ENCODE measurements at places on chromosomes 11 and 22.

GRCh38 chr22:46678003-46678657, 57.9 kb downstream of the GRAMD4 start:
- peak; percentile 9 for DNase-seq

DNA sequence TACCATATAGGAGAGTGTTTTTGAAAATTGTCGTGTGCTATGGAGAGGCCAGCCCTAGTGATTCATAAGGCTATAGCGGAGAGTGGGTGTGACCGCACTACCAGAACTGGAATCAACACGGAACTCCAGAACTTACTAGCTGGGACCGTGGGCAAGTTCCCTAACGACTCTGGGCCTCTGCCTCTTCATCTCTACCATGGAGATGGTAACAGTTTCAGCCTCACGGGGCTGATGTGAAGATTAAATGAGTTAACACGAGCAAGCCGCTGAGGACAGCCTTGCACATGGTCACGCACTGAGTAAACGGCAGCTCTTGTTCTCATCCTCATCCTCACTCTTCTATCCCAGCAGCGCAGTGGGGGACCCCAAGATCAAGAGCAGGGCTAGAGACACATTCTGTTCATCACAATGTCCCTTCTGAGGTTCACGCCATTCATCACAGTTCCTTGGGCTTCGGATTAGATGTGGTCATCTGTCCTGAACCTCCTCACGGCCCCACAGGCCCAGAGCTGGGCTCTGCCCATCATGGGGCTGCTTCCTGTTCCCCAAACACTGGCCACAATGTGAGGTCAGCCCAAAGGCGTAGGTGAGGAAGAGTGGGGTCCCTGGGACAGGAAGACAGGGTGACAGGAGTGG, 47.2 kb upstream of the CD5 start:
- DNase-seq, result peak; percentile 73

- DNase-seq, result no peak
These were observed 52.5 kb upstream of the SYN3 start for GRCh38 chr22:33110562-33111163.

- DNase-seq, result no peak
These were observed 255.9 kb upstream of the POU2AF2 start for GRCh38 chr11:110989428-110990133.

DNA sequence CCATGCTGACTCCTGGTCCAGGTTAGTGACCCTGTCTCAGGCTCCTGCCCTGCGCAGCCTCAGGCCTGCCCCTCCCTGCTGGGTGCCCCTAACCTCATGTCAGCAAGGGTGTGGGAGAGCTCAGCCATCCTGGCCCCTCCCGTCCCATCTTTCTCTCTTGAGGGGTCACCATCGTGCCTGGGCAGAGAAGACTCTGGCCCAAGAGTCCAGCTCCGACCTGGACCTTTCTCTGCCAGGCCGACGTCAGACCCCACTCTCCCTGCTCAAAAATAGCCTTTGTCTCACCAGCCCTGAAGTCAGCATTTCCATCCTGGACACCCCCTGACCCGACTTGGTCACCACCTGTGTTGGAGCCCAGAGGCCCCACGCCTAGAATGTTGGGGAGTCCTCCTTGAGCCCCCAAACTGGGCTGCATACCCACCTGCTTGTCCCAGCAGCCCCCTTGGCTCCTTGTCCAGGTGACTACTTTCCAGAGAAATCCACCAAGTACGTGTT, 4.9 kb downstream of the SCGB1C1 start:
- DNase-seq, result no peak

GRCh38 chr11:101807531-101807930, 107.3 kb upstream of the CEP126 start:
- DNase-seq, result no peak

DNA sequence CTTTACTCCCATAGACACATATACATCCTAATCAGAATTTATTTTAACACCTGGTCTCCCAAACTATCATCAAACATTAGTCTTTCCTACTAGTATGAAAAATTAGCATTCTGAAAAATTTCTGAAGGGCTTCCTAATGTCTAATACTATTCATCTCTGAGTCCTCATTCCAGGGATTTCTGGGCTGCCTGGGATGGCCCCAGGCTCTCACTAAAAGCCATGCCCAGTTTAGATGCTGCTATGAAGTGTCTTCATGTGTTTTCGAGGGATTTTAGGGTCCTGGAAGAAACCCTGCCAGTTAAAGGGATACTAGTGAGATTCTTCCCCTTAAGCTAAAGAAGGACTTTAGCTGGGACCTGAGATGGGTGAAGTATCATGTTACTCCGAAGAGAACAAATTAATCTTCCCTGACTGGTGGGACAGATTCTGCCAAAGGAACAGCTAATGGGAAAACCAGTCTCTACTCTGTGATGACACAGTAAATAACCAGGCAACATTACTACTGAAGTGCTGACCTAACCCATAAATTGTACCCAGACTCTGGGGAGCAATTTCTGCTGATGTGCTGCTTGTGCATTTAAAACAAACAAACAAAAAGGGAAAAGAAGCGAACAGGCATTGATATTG, 342.6 kb downstream of the SOX6 start:
- DNase-seq, result no peak

DNA sequence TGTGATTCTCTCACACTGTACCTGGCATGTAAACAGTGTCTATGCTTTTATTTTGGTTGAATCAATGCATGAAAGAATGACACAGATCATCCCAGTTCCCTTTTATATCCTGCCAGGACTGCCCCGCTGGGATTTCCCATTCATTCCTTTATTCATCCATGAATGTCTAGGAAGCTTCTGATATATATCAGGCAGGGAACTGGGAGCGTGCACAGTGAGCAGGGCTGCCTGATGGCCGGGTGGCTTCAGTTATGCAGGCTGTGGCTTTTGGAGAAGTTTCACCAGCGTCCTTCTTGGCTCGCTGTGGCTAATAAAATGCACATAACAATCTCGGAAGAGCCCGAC, 789.0 kb downstream of the TBC1D22A start:
- DNase-seq, result no peak

DNA sequence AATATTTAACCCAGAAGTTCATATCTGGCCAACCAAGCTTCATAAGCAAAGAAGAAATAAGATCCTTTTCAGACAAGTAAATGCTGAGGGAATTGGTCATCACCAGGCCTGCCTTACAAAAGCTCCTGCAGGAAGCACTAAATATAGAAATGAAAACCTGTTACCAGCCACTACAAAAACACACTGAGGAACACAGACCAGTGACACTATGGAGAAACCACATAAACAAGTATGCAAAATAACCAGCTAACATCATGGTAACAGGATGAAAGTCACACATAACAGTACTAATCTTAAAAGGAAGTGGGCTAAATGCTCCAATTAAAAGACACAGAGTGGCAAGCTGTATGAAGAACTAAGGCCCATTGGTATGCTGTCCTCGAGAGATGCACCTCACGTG, 311.4 kb downstream of the DYNC2H1 start:
- no peak for DNase-seq

- no peak for DNase-seq
These were observed 17.7 kb downstream of the GP1BB start for GRCh38 chr22:19741053-19741452.

GRCh38 chr22:27499121-27499520, 302.4 kb downstream of the MN1 start:
- no peak for DNase-seq

DNA sequence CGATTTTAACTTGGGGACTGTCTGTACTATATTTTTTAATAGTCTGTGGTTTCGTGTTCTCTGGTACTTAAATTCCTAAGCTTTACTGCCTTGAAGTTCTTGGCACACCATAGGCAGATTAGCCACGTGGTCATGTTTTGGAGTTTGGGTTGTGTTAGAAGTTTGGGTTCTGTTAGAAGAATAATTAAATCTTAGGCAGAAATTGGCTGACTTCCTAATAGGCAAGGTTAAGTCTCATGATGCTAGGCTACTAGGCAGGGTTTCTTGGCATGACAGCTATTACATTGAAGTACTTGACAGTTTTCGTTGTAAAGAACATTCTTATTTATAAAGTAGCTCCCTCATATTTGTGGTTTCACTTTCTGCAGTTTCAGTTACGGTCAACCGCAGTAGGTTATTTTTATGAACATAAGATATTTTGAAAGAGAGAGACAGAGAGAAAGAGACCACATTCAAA, 30.0 kb upstream of the MMP7 start:
- no peak for DNase-seq

DNA sequence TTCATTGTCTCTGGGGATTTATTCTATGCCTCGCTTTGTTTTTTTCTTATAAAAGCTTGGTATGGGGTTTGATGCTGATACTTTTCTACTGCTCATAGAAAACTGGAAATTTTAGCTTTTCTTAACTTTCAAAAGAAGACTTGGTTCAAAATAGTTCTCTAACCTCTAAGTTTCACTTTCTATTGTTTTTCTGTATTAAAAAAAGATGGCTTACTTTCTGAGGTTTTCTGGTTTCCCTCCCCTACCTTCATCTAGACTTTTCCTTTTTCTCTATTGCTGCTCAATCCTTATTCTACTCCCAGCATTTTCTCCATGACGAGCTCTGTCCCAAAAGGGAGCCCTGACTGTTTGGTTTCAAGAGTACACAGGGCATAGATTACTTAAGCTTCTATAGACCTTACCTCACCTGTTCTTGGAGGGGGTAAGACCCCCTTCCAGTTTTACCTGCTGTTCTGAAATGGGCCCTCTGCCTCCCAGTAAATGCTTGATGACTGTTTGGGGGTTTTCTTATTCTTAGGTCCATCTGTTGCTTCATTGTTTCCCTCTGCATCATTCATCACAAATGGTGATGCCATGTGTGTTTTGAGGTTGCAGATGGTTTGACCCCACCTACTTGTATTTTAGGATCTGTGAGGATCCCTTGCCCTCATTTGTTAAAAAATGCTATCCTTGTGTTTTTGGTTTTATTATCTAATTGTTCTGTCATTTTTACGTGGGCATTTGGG, 29.5 kb downstream of the DNHD1 start:
- DNase-seq, result no peak

GRCh38 chr11:65528819-65529350, 4.0 kb downstream of the SCYL1 start:
- DNase-seq, result no peak

- DNase-seq, result no peak
These were observed 5.5 kb downstream of the ACRV1 start for GRCh38 chr11:125675196-125675595.

- no peak for DNase-seq
These were observed 26.4 kb downstream of the C11orf91 start for GRCh38 chr11:33674035-33674814.

DNA sequence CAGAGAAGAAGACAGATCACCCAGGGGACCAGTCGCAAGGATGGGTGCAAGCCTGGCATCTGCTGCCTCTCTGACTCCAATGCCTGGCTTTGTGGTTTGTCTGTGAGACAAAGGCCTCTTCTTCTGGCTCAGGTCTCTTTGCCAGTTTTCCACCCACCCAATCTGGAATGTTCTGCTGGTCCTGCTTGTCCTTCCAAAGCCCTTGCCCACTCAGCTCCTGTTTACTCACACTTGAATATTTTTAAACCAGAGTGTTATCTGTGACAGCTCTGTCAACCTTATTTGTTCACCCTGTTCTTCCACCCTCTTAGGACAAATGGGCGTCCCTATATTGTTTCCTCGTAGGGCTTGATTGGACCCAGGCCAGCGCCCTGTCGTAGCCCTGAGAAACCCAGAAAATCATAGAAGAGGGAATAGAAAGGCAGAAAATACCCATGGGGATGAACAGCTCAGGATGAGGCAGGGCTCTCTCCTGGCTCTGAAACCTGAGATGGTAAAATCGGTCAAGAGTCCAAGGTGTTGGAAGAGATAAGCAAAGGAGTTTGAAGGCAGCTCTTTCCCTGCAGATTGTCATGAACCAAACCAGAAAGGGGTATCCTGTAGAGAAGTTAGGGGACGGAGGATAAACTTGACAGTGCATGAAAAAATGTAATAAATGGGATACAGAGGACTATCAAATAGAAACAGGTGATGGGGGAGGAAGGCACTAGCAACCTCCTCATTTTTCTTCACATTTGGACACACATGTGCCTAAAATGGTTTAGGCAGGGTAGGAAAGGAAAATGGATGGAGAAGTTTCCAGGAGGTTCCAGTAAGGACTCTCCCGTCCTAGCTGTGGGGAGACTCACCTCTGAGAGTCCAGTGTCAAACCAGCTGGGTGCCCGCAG, 651 bp downstream of the CRYAB start:
- no peak for DNase-seq

DNA sequence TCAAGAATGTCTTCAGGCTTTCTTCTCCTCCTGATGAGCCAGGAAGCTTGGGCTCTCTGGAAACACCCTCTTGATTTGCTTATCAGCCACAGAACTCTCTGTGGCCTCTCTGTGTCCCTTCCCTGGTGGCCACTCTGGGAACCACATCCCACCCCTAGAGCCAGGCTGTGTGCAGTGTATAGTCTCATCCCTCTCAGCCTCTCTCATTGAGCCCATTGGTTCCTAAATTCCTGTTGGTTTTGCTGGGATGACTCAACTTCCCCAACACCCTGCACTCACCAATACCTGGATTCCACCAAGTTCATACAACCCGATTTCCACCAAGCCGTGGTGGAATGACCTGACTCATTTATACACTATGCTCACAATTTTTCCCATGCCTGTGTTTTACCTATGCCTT, 5.2 kb downstream of the IRAG1 start:
- DNase-seq, result peak; percentile 10

GRCh38 chr22:36221799-36222751, 17.3 kb downstream of the APOL2 start:
- peak; percentile 67 for DNase-seq

- DNase-seq, result no peak
These were observed 23.9 kb downstream of the TMEM123 start for GRCh38 chr11:102428696-102429095.

GRCh38 chr22:46797355-46797754, 34.9 kb downstream of the TBC1D22A start:
- DNase-seq, result no peak

GRCh38 chr11:69371731-69372588, 78.0 kb downstream of the MYEOV start:
- no peak for DNase-seq

DNA sequence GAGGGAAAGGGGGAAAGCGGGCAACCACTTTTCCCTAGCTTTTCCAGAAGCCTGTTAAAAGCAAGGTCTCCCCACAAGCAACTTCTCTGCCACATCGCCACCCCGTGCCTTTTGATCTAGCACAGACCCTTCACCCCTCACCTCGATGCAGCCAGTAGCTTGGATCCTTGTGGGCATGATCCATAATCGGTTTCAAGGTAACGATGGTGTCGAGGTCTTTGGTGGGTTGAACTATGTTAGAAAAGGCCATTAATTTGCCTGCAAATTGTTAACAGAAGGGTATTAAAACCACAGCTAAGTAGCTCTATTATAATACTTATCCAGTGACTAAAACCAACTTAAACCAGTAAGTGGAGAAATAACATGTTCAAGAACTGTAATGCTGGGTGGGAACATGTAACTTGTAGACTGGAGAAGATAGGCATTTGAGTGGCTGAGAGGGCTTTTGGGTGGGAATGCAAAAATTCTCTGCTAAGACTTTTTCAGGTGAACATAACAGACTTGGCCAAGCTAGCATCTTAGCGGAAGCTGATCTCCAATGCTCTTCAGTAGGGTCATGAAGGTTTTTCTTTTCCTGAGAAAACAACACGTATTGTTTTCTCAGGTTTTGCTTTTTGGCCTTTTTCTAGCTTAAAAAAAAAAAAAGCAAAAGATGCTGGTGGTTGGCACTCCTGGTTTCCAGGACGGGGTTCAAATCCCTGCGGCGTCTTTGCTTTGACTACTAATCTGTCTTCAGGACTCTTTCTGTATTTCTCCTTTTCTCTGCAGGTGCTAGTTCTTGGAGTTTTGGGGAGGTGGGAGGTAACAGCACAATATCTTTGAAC, 6.8 kb downstream of the MALAT1 start:
- no peak for DNase-seq

Data from stimulated activated CD4-positive, alpha-beta T cell treated with anti-CD3 and anti-CD28 coated beads, Interleukin-15, amount 100 ng/mL, for 24 hours (primary cell).